ENCODE measurements at places on chromosomes 2 and 18. TPM values are rescaled to one million over a fixed set of nuclear protein-coding genes. Genes with fewer than 3 reads are reported as not detected.

Gene DNAH6
- 0.39 TPM for total RNA-seq

Gene PCGF1
- total RNA-seq, result 22.9 TPM

Gene AGXT
- not detected for total RNA-seq

Gene DTNA
- 0.39 TPM for total RNA-seq

Gene SERPINB10
- total RNA-seq, result not detected

Gene FAP
- total RNA-seq, result 62.0 TPM

Gene TBR1
- not detected for total RNA-seq

Gene SLC4A5
- total RNA-seq, result 1.2 TPM

Gene CACNB4
- total RNA-seq, result 2.7 TPM

Gene TPO
- not detected for total RNA-seq

Gene PSMA8
- not detected for total RNA-seq

Gene MYOM1
- total RNA-seq, result 1.6 TPM

Gene FTCDNL1
- 0.79 TPM for total RNA-seq

Gene FAM237A
- total RNA-seq, result not detected

Gene ABCG8
- total RNA-seq, result not detected

Gene PDCL3
- total RNA-seq, result 11.4 TPM

Gene CD207
- total RNA-seq, result not detected

Gene PAIP2B
- total RNA-seq, result 0.98 TPM

Gene TMEM247
- total RNA-seq, result not detected

Gene CRIM1
- total RNA-seq, result 276 TPM

Gene UGT1A7
- total RNA-seq, result 0.39 TPM

Gene NAT8
- total RNA-seq, result not detected
